BJ (cell line): ENCODE measurements at places on chromosomes 1 and 21.

- no peak for DNase-seq
These were observed 942 bp upstream of the RSBN1 start for GRCh38 chr1:113813218-113813617.

- no peak for DNase-seq
These were observed 486.9 kb upstream of the USP24 start for GRCh38 chr1:55702064-55702463.

DNA sequence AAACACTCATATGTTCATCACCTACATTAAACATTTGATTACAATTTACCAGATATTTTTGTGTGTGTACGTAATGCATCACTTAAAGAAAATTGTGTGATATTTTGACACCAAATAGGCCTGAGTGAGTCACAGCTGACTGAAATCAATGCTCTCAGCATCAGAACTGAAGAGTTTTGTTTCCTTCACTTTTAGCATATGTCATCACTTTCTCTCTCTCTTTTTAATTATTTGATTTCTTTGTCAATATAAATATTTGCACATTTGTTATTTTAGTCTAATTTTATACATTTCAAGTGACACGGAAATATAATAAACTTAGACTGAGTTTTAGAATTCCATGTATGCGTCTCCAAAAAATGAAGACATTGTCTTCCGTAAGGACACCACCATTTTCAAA, 545.3 kb downstream of the PTPRC start:
- DNase-seq, result no peak

- no peak for DNase-seq
These were observed 25.1 kb upstream of the ARHGEF16 start for GRCh38 chr1:3429320-3429719.

DNA sequence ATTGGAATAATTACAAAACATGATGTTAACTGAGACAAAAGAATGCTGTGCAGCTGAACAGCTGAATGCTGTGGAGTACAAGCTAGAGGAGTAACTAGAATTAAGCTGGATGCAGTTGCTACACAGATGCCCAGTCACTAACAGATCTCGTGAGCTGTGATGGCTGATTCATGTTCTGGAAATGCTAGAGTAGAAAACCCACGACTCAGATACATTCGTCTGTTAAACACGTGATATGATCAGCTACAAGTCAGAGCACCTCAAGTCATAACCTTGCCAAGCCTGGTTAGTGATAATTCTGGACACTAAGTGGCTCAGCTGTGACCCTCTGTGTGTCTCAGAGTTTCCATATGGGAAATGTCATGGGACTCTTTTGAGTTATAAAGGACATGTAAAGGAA, 89.7 kb upstream of the ESRRG start:
- no peak for DNase-seq

DNA sequence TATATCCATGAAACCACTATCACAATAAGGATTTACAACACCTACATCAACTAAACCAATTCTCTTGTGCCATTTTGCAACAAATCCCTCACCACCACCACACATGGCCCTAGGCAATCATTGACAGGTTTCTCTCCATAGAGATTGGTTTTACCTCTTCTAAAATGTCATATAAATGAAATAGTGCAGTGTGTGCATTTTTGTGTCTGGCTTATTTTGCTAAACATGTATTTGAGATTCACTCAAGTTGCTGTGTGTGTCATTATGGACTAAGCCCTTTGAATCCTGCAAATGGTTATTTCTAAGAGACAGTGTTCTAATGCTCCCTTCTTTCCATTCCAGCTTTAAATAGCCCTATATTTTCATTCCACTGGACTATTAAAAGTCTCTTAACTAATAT, 179.7 kb upstream of the LRRC7 start:
- no peak for DNase-seq

DNA sequence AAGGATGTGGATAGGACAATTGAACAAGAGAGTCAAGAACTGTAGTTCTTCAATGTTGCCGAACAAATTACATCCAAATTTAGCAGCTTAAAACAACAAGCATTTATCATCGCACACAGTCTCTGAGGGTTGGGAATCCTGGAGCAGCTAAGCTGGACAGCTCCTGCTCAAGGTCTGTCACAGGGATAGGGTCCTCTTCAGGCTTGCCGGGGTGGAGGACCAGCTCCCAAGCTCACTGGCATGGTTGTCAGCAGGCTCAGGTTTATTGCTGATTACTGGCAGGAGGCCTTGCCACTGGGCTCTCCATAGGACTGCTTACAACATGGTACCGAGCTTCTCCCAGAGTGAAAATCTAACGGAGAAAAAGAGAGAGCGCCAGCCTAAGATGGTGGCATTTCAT, 22.1 kb upstream of the COX20 start:
- DNase-seq, result no peak

DNA sequence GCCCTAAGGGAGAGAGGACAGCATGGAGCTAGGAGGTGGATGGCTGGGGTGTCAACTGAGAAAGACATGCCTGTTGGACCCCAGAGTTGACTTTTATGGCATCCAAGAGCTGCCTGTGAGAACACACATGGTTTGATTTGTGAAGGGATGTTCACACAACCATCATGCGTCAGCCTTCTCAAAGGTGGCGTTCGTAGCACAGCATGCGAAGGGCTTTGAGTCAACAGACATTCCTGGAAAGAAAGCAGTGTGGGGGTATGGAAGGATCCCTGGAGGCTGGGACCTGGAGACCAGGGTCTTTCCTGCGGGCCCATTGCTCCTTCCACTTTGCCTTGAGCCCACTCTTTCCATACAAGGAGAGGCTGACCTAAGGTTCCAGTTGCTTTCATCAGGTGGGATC, 6.4 kb upstream of the WNT3A start:
- no peak for DNase-seq

DNA sequence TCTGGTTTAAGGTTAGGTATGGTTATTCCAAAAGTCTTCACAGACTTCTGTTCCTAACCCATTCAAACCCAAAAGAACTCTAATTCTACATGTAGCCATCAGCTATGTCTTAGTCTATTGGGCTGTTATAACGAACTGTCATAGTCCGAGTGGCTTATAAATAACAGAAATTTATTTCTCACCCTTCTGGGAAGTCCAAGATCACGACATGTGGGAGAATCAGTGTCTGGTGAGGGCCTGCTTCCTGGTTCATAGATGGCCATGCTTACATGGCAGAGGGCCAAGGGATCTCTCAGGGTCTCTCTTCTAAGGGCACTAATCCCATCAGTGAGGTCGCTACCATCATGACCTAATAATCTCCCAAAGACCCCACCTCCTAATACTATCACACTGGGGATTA, 103.0 kb upstream of the PPP2R5A start:
- DNase-seq, result no peak

DNA sequence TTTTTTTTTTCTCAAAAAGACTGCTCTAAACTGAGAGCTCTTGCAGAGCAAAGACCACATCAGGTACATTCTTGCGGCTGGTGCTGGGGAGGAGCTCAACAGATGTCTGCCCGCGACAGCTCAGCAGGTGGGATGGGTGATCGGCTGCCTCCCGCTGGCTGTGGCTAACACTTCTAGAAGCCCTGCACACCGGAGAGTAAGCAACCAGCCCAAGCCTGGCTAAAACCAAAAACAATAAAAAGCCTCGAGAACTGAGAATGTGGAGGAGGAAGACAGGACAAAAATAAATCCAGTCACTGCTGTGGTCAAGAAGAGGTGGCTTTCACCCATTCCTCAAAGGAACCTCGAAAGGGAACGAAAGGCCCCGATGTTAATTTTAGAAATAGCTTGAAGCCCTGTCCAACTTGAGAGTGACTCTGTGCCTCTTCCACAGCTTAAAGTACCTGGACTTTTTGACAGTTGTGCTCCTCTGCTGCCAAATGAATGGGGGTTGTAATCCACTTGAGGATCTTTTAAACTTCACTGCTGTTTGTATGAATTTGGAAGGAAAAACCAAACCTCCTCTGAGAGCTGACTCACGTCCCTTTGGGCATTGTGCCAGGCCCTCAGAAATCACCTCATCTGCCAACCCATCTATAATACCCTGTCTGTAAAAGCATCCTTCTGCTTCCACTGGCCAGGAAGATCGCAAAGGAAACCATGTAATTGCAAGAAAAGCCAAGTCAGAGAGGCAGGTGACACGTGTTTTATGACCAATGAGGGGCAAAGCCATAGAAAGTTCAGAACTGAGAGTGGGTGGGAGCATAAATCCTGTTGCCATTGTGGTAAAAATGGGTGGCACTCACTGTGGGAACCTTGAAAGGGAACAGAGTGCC, 78.6 kb downstream of the KCNN3 start:
- DNase-seq, result no peak

DNA sequence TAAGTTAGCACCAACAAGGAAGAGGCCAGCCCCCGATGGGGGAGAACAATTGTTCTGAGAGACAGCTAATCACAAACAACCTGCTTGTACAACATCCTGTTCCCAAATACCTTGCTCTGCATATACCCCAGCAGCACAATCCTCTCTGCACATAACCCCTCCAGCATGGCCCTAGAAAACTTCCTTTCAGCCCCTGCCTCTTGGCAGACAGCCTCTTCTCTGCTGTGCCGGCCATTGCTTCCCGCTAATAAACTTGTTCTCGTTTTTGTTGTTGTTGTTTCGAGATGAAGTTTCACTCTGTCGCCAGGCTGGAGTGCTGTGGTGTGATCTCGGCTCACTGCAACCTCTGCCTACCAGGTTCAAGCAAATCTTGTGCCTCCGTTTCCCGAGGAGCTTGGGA, 392.7 kb downstream of the SMYD3 start:
- DNase-seq, result no peak

DNA sequence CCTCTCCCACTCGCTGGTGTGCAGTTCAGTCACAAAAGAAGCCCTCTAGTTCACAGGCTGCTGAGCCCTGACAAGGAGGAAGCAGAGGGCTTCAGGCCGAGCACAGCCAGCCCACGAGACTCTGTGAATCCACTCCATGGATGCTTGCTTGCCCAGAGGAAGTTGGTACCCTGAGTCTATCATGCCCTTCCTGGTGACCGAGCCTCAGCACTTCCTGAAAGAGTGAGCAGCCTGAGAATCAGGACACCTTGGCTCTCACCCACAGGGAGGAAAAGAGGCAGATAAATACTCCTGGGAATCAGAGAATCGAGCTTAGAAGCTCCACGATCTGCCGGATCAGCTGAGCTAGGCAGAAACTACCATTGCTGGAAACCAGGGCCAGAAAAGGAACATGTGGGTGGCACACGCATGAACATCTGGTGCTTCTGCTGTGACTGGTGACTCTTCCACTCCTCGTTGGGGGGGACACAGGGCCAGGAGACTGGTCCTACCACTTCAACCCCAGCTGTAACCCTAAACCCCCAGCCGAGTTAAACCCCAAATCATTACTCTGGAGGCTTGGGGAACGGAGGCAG, 376.3 kb upstream of the CAMK1G start:
- DNase-seq, result no peak

DNA sequence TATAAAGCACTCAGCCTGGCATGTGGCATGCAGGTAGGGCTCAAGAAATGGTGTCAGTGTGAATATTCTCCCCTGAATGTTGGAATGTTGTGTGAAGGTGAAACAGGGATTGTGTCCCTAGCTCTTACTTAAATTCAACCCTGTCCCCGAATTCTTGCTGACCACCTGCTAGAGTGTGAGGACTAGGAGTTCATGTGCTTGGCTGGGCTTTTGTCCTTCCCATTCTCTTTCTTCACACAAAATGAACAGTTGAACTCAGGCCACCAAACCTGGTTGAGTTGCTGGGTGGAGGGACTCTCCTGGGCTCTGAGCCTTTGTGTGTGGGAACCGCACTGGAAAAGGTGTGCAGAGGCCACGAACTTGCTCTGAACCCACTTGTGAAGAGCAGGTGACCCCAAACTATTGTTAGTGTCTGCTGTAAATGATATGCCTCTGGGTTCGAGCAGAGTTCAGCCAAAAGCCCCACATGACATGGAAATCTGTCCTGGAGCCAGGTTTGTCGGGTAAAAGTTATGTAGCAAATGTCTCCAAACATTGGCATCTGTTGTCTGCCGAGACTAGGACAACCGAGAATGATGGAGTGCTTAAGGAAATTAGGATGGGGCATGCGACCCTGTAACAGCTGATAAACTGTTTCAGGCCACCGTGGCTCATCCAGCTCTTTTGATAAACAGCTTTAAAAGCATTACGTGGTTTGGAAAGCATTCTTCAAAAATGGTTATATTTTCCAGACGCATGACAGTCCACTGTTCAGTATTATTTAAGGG, 144.2 kb downstream of the DHRS3 start:
- DNase-seq, result no peak

GRCh38 chr1:195866781-195867222, 741.4 kb downstream of the KCNT2 start:
- DNase-seq, result no peak

DNA sequence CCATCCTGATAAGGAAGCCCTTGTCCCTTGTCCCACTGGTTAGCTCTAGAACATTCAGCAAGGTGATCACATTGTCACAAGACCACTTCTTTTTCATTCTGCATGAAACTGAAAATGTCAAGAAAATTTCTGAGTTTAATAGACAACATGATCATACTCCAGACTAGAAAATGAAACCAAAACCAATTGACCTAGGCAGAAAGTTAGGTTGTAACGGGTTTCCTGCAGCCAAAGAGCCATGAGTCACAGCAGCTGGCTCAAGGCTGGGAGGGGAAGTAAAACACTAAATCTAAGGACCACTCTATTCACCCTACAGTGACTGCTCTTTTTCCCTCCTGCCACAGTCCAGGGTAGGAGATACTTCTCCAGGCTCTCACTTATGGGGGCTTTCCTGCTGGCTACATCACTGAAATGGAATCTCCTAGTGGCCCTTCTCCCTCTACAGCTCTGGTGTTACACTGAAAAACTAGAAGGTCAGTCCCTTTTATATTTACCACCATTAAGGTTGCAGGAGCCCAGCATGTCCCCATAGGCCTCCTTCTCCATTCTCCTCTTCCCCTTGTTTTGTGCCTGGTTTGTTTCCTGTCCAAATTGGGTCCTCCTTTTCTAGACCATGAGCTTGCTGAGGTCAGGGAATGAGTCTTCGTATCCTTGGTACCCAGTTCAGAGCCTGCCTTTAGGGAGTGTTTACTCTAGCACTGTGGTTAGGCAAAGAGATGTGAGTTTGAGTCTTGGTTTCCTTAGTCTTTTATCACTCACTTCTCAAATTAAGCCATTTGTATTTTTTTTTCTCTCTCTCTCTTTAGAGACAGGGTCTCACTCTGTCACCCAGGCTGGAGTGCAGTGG, 236.5 kb upstream of the JUN start:
- peak; percentile 36 for DNase-seq

- no peak for DNase-seq
These were observed 69.7 kb upstream of the SOD1 start for GRCh38 chr21:31589820-31590219.

DNA sequence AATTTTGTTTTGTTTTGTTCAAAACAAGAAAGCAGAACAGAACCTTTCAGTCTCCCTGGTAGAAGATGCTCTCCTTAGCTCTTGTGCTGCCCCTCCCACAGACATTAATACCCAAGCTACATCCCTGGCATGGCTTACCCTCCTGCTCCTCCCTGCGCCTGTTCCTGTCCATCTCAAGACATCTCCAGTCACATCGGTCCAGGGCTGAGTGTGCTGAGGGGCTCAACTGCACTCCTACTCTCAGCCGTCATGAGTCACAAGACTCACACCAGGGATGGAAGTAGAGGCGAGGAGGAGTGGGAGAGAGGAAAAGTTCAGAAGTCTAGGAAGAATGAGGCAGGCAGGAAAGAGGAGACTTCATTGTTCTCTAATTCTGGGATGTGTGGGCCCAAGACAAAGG, 9.2 kb upstream of the TACSTD2 start:
- DNase-seq, result no peak
